ENCODE measurements at places on chromosomes 7 and 10. TPM values are rescaled to one million over a fixed set of nuclear protein-coding genes. Genes with fewer than 3 reads are reported as not detected.
A peak's percentile ranks its signal among the peaks of the same experiment; 100 is the strongest.

ATRNL1 gene
- 0.33 TPM for total RNA-seq

DNA sequence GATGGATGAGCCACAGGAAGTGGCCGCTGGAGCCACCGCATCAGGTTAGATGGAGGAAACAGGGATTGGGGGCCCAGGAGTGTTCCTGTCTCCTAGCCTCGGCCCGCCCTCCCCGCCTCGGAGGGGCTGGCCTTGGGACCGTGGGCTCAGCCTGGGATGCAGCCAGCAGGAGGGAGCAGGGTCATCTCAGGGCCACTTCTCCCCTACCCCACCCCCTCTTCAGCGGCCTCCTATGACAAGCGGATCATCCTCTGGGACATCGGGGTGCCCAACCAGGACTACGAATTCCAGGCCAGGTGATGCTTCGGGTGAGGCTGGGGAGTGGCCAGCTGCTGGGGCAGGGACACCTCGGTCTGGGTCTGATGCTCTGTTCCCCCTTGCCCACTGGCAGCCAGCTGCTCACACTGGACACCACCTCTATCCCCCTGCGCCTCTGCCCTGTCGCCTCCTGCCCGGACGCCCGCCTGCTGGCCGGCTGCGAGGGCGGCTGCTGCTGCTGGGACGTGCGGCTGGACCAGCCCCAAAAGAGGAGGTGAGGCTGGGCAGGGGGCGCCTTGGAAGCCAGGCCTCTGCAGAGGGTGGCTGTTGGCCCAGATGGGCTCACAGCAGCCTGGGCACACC is 4.7 kb downstream of the LRWD1 start:
- no peak for DNase-seq

GRCh38 chr7:85950418-85950817 is 693.3 kb upstream of the GRM3 start:
- DNase-seq: no peak

DNA sequence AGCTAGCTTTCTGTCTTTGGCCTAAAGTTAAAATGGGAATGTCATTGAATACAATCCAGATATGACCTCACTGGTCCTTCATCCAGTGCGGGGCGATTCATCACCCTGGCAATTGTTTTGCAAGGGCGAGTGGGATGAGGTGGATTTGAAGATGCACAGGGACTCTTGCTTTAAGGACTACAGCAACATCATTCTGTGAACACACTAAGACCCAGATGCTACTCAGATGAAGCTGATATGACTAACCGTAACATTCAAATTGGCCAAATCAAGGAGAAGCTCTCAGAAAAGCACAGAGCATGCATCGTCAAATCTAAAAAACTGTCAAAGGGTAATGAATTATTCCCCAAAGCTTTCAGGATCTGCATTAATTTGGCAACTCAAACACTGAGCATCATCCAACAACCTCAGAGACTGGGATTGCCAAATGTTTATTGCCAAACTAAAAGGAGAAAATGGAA is 12.8 kb downstream of the CPA1 start:
- peak; percentile 54 for DNase-seq

DNA sequence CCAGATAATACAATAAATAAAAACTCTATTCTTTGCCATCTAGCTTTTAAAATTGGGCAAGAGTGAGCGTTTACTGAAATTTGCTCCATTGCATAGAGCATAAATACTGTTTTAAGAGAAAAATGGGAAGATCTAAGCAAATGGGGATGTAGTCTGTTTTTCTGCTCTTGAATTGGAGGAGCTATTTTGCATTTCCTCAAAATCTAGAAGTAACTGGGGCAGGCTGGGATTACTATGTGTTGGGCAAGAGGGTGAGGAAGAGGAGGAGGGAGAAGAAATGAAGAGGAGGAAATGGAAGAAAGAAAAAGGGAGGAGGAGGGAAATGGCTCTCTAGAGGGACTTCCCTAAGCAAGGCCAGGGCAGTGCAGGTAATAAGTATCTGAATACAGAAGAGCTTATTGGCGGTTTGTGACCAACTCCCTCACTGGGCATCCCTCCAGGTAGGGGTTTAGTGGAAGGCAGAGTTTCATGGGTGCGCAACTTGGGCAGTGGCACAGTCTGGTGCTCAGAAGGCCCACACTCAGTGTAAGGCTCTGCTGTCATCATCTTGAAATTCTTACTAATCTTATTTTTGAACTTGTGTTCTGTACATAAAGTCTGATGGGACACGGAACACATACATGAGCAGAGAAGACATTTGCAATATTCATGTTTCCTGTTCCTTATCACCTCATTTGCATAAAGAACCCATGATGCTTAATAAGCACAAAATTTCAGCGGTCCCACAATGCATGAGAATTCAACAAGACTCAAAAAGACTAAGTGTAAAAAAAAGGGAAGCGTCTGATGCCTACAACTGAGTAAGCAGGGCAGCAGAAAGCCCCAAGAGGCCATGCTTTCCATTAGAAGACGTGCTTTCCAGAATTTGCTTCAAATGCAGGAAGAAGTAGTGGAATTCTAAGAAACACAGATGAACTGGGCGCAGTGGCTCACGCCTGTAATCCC is 116.9 kb downstream of the EVX1 start:
- DNase-seq: no peak

DNA sequence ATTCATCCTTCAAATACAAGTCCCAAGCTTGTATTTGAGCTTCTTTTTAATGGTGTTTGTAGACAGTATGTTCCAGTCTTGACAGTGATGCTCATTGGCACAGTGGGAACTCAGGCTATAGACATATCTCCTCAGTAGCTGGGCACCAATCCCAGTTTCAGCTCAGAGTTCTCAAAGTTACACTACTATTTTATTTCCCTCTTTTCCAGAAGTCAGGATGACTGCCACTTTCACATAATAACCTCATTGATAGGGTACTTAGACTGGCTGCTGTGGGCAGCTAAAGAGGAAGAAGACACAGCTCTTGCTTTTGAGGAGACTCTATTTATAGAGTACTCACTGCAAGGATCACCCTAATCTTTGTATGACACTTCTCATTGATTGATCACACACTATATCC is 2.4 kb downstream of the GBF1 start:
- no peak for DNase-seq
